Astrocyte of the spinal cord (primary cell): ENCODE measurements at places on chromosomes 12 and 14.

- no peak for DNase-seq
Measured at GRCh38 chr12:122474324-122474716, 26.4 kb downstream of the ZCCHC8 start.

DNA sequence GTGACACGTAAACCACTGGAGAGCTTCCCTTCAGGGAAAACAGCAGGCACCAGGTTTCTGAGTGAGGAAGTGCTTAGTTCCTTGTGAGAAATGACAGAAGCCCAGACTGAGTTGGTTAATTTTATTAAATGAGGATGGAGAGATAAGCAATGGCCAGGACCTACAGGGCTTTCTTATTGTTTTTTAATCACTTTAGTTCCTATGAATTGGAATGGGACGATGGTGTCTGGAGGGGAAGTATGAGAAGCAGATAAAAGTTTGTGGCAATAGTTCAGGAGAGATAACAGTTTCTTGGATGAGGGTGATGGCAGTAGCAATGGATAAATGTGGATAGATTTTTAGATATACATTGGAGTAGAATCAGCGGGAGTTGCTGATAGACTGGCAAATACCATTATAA is 86.5 kb upstream of the PTPRR start:
- no peak for DNase-seq

GRCh38 chr12:66154776-66155175 is 15.0 kb downstream of the TMBIM4 start:
- DNase-seq, result no peak

GRCh38 chr14:63523735-63524426 is 19.3 kb downstream of the PPP2R5E start:
- DNase-seq, result no peak

- DNase-seq, result no peak
Measured at GRCh38 chr12:66446276-66446675, 144.0 kb downstream of the HELB start.

DNA sequence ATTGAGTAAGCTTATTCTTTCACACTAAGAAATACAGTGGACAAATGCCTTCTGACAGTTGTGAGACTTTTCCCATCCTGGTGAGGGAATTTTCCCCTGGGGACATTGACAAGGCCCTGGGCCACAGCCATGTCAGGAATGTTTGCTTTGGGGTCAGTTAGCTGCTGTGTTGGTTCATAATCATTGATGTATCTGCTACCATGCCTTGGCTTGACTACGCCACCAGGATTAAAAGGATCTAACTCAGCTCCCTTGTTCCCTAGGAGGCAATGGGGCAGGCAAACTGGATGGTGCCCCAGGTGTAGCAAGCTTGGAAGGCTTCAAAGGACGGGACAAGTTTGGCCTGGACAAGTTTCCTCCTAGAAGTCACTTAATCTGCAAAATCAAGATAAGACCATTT is 3.1 kb upstream of the CCDC88C start:
- no peak for DNase-seq

- no peak for DNase-seq
Measured at GRCh38 chr12:66388517-66388916, 86.2 kb downstream of the HELB start.

DNA sequence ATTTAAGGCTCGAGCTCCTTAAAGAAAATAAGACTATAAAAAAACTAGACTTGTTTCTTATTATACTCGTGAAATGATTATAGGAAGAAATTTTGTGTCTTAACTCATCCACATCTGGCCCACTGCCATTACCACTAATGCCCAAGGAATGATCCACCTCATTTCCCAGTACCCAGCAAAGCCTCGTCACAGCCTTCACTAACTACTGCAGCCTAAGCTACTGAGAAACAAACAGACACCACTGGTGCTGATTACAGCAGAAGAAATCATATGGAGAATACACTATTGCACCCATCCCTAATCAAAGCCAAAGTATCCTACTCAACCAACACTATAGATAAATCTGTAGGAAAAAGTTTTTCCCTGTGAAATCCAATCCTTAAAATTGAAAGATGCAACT is 205.3 kb upstream of the NAV3 start:
- peak; percentile 94 for DNase-seq

- no peak for DNase-seq
Measured at GRCh38 chr12:124539084-124540041, 28.0 kb downstream of the NCOR2 start.

- peak; percentile 20 for DNase-seq
Measured at GRCh38 chr12:21638054-21638891, 19.4 kb downstream of the LDHB start.

DNA sequence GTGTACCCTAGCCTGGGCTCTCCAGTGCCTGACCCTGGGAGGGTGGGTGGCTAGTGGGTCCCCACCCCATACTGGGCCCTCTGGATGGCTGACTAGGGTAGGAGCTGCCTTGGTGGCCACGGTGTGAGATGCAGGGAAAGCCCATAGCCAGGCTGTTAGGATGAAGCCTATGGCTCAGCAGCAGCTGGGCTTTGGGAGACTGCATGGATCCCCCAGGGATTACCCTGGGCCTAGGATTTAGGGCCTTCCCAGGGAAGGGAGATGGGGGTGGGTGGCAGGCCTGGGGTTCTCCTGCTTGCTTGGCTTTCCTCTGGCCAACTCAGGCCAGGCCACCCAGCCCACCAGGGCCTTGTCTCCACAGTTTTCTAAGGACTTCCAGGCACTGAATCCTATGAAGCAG is 6.3 kb downstream of the GSTZ1 start:
- DNase-seq, result no peak

DNA sequence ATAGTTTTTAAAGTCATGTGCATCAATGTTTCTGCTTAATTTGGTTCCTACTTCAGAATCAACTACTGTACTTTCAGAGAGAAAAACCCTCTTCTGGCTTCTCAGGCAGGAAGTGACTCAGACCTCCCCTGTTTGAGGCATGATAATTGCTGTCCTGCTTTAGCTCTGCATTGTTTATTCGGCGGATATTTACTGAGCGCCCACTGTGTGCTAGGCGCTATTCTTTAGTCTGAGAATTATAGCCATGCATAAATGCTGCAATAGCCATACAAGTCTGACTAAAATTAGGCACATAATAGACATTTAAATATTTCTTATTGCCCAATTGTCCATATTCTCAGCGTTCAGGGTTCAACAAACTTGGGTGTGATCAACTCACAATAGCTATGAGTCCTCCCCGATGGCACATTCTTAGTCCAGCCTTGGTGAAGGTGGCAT is 6.1 kb upstream of the AMIGO2 start:
- DNase-seq, result peak; percentile 80

- DNase-seq, result no peak
Measured at GRCh38 chr12:52683575-52684300, 3.5 kb upstream of the KRT1 start.

DNA sequence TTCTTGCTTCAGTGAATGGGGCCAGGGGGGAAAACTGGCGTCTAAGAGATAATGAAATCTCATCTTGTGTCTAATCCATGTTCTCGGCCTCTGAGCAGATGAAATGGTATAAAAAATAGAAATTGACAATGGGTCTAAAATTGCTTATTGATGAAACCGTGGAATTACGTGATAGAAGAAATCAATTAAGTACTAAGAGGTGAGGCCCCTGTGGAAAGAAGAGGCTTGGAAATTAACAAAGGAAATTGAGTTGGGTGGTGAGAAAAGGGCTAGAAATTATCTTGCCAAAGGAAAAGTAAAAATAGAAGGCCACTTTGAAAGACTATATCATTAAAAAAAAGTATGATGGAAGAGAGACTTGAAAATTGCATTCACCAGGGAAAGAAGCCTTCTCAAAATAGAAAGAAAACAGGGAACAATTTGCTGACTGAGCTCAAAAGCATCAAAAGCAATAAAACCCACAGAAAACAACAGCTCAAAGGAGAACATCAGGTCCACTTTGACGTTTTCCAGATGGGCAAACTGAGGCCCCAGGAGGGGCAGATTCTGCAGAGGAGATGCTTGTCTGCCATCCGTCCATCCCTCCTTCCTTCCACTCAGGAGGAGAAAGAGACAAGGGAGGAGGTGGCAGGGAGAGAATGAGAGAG is 226.1 kb upstream of the RTL1 start:
- no peak for DNase-seq

GRCh38 chr14:76115010-76115422 is 36.7 kb upstream of the GPATCH2L start:
- no peak for DNase-seq

- peak; percentile 83 for DNase-seq
Measured at GRCh38 chr14:99395909-99396530, 84.6 kb downstream of the SETD3 start.

- no peak for DNase-seq
Measured at GRCh38 chr12:57927086-57927485, 14.3 kb upstream of the ATP23 start.

- DNase-seq, result no peak
Measured at GRCh38 chr14:100467939-100468338, 119.3 kb downstream of the BEGAIN start.

DNA sequence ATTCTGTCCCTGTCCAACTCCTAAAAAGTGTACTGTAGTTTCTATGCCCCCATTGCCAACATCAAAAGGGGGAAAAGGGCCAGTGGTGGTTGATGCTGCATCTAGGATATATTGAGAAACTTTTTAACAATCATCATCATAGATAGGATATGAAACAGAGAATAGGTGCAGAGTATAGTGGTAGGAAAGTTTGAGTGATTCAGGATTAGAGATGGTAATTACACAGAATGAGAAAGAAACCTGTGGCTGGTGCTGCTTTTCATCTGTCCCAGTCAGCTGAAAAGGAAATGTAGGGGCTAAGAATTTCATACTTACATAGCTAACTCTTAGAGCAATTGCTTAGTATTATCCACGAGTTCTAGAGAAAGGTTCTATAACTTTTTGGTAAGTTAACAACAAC is 67.6 kb downstream of the GTF2A1 start:
- DNase-seq, result no peak

GRCh38 chr12:3125674-3126073 is 48.5 kb downstream of the TSPAN9 start:
- DNase-seq, result no peak

GRCh38 chr12:5875851-5876250 is 69.2 kb downstream of the ANO2 start:
- no peak for DNase-seq

GRCh38 chr14:68418174-68419118 is 374.4 kb downstream of the ZFP36L1 start:
- DNase-seq, result no peak

DNA sequence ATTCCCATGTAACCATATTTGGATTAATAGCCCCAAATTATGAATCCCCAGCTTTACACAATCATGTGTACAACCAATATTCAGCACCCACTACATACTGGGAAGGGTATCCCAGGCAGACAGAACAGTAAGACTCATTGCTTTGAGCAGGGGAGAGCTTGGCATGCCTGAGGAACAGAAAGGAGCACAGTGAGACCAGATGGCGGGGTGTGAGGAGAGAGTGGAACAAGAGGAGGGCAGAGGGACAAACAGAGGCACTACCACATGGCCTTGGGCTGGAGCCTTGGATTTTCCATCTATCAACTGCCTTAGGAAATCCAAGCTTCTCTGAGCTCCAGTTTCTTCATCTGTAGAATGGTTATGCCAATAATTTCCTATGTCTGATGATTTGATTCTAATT is 3.8 kb downstream of the DGKA start:
- no peak for DNase-seq

DNA sequence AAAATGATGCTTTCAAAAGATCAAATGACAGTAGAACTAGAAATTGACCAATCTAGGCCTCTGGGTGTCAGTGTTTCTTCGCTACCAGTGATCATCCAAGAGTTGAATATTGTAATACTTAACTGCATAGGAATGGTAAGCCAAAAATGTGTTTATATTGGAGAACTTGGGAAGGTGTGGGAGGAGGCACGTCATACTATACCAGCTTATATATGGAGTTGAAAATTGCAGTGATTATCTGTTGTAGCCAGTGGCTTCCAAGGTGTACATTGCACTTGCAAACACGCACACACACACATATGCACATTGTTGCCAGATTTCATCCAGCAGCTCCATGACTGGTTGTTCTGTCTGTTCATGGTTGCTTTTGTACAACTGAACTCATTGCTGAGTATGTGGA is 36.1 kb downstream of the EID3 start:
- peak; percentile 39 for DNase-seq

GRCh38 chr14:73771848-73772638 is 57.9 kb upstream of the PNMA1 start:
- DNase-seq, result peak; percentile 69

GRCh38 chr14:104135904-104136471 is 2.4 kb upstream of the KIF26A start:
- DNase-seq, result no peak

DNA sequence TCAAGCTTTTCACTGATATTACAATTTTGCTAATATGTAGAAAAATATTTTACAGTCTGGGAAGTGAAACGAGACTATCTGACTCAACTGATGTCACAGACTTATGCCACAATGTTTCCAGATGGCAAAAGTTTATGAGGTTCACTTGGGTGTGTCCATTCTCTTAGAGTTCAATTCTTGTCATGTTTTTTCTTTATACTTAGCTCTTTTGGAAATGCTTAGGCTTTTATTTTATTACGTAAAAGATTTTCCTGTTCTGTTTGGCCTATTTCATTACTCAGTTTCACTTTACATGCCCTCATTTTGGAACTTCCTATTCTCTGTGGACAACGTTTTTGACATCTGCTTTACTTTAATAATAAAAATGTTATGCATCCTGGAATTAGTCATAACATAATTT is 2.1 kb upstream of the PDZRN4 start:
- DNase-seq, result no peak

- DNase-seq, result no peak
Measured at GRCh38 chr12:13170892-13171490, 25.5 kb upstream of the EMP1 start.

- DNase-seq, result no peak
Measured at GRCh38 chr12:42440608-42441007, 114.6 kb downstream of the PPHLN1 start.

GRCh38 chr14:35470755-35471154 is 63.2 kb upstream of the INSM2 start:
- DNase-seq, result peak; percentile 36
